ENCODE measurements at places on chromosomes 12 and 14. TPM values are rescaled to one million over a fixed set of nuclear protein-coding genes. Genes with fewer than 3 reads are reported as not detected.

GRCh38 chr12:55996201-55996714, 818 bp upstream of the SUOX start:
- peak; percentile 69 for DNase-seq

- no peak for DNase-seq
Measured at GRCh38 chr12:79421236-79421740, 269.5 kb downstream of the PAWR start.

GRCh38 chr12:132551641-132552031, 58.7 kb downstream of the LRCOL1 start:
- no peak for DNase-seq

DNA sequence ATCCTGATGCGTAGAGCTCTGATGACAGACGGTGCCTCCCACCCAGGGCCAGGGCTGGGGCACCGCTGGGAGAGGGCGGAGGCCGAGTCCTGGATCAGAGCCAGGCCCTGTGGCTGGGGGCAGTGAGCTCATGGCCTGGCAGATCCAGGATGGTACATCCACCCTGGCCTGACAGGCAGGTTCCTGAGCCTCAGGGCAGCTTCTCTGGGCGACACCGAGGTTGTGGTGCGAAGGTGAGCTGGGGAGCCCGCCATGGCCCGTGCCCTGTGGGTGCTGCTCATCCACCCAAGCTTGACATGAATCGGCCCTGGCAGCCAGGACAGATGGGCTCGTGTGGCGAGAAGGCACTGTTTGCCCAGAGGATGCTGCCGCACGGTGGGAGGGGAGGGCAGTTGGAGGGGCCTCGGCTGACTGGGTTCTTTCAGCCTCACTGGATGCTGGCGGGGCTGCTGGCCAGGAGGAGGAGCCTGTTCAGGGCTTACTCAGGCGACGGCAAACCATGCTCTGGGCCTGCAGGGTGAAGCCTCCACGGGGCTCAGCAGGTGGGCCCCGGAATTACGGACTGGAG, 16.6 kb downstream of the LRTM2 start:
- no peak for DNase-seq

GRCh38 chr12:124928095-124928911, 13.9 kb upstream of the UBC start:
- DNase-seq = peak; percentile 72

DNA sequence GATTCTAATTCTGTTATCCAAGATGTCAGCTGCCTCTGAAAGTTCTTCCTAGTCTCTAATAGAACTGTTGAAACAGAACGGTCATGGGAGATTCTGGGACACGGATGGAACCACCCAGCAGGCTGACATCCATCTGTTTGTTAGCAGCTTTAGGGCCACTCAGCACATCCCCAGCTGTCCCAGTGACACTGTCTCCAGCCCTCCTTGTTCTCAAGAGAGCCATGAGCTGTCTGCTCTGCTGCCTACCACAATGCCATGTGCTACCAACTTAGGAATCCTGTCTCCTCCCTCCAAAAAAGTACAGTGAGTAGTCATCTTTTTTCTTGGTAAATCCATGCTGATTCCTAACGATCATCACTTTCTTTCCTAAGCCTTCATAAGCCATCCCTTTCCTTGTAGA, 130.5 kb downstream of the ZFP36L1 start:
- no peak for DNase-seq

- DNase-seq = peak; percentile 50
Measured at GRCh38 chr14:102317564-102318248, 1.8 kb upstream of the ZNF839 start.

DNA sequence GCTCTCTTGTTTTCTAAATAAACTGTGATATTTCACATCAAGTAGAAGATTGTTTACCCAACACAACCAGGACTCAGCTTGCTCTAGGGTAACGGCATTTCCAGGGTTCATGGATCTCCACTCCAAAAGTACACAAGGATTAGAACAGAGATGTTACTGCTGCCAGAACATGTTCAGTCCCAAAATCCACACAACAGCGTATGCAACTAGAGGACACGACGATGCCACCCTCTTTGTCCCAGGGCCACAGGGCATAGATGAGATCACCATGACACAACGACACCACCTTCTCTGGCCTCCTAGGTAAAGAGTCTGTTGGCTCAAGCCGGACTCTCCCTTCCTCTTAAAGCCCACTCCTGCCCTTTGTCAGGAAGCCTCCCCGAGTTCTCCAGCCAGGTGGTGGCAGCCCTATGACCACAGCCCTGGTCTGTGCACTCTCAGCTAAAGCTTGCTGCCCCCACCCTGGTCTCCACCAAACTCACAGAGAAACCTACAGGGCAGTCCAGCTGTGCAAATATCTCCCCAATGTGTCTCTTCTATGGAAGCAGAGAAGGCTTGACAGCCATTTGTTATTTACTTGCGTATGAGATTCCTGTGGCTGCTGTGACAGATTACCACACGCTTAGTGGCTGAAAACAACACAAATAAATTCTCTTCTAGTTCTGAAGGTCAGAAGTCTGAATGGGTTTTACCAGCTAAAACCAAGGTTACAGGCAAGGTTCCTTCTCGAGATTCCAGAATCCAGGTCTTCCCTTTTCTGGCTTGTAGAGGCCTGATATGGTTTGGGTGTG, 10.3 kb downstream of the CLMN start:
- no peak for DNase-seq

Gene SLC8A3
- 0.93 TPM for total RNA-seq

Gene CARMIL3
- total RNA-seq = 2.1 TPM

Gene GPR137C
- total RNA-seq = 0.12 TPM

Gene OVCH1
- total RNA-seq = not detected

Gene FAM222A
- total RNA-seq = 0.53 TPM

Measured in activated T-cell treated with anti-CD3 and anti-CD28 coated beads, Interleukin-2, amount 50 U/mL, for 72 hours (primary cell).